ENCODE measurements at places on chromosomes 16 and 17.
A peak's percentile ranks its signal among the peaks of the same experiment; 100 is the strongest.

DNA sequence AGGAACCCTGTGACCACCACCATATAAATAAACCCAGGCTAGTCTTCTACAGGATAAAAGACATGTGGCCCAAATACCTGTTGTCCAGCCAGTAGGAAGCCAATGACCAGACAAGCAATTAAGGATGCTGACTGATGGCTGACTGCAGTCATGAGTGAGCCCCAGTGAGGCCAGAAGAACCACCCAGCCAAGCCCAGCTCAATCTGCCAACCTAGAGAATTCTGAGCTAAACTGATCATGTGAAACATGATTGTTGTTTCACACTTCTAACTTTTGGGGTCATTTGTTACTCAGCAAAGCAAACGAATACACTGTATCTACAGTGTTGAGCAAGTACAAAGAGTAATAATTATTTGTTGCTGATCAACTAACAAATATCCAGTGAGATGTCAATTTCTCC, 86.4 kb downstream of the DNAH3 start:
- DNase-seq = no peak

DNA sequence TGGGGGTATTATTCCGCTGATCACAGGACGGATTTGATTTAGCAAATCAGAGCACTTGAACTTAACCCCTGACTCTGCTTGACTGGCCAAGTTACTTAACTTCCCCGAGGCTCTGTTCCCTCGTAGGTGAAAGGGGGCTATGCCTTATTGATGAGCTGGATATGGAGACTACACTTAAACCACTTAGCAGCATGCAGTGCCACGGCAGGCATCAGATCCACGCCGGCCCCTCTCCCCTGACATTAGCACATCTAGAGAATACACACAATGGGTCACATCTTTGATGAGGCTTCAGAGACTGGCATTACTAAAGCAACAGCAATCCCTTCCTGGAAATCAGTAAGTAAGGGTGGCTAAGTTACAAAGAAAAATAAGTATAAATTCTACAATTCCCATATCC, 71.0 kb downstream of the ABCC12 start:
- DNase-seq = no peak

- DNase-seq = no peak
Measured at GRCh38 chr17:43952724-43953666, 745 bp downstream of the PYY start.

- no peak for DNase-seq
Measured at GRCh38 chr16:68083861-68084503, 1.2 kb upstream of the NFATC3 start.

DNA sequence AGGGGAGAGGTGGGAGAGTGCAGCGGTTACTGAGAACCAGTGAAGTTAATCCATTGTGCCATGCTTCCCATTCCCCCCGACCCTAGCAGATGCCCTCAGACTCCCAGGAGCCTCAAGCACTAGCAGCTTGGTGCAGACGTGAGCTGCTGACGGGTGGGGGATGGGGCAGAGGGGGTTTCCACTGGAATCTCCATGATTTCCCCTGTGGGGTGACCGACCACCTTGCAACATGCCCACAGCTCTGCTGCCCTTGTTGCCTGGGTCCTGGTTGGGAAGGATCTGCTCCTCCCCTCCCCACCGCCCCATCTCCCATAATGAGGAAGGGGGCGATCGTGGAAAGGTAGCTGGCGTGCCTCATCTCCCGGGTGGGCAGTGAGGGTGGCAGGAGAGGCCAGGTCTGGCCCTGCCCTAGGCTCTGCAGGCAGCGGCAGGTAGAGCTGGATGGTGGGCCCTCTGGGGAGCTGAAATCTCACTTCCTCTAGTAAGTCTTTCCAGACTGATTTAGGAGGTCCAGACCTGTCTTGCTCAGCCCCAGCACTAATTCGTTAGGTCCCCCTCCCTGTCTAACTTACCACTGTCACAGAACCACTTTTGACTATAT, 9.6 kb downstream of the FLOT2 start:
- no peak for DNase-seq

GRCh38 chr17:56009795-56010651, 143.3 kb upstream of the ANKFN1 start:
- no peak for DNase-seq

DNA sequence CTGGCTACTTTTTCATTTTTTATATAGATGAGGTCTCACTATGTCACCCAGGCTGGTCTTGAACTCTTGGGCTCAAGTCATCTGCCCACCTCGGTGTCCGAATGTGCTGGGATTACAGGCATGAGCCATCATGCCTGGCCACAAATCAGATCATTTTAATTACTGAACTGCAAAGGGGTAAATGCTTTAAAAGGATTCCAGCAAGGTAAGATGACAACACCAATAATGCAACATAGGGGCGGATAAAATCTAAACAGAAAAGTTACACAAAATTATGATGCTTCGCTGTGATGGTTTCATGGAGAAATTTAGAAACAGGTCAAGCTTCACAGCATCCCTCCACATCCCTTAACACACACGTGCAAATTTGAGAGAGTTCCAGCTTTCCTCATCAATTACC, 32.3 kb downstream of the AXIN1 start:
- DNase-seq = no peak

DNA sequence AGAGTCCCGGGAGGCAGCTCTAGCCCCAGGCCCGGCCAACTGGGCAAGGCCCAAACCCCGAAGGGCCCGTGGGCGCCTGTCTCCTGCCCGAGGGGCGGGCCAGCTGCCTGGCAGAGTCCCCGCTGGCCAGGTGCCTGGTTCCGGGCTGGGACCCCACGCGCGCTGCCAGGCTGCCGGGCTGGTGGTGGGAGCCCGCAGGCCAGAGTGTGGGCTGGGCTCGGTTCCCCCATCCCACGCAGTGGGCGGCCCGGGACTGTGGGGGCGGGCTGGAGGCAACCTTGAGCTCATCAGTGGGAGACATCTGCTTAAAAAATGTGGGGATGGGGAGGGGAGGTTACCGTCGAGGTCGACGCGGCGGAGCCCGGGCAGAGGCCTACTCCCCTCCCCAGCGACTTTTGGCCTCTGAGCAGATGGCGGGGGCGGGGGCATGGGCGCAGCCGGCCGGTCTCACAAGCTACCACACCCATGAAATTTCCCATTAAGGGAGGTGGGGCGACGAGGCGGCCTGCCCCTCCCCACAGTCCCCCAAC, 176.4 kb upstream of the GSE1 start:
- no peak for DNase-seq

DNA sequence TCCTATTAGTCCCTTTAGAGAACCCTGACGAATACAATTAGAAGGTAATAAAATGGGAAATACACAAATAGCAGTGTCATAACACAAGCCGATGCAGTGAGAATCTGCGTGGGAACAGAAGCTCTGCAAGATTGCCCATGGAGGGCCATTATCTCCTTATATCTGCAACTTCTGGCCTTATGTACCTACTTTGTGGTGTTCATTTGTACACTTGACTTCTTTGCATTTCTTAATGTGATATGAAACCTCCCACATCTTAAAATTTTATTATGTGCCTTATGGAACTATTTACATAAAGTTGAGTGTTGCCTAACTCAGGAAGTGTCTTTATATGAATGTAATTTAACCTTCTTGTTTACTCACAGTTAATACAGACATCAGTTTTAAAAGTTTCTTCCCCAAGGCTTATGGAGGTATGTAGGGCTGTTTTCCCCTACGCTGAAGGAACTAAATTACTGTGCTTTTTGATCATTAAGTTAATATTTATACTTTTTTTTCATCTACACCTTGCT, 10.1 kb upstream of the TANC2 start:
- no peak for DNase-seq

DNA sequence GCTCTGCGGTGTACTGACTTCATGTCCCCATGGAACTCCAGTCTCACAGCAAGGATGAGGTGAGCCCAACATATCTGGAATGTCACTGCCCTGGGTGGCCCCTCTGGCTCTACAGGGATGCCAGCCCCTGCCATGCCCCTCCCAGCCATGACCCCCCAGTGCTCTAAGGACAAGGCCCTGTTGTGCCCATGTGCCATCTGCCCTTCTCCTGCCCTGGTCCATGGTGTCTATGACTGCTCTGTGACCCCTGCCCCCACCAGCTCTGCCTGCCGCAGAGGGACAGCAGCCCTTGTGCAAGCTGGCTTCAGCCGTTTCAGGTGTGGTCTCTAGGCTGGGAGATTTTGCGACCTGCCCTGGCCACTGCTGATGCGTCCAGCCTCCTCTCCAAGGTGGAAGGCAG, 40.3 kb downstream of the TK2 start:
- DNase-seq = no peak

GRCh38 chr16:10625595-10626357, 45.4 kb upstream of the EMP2 start:
- DNase-seq = no peak

GRCh38 chr16:21626659-21627277, 25.6 kb downstream of the IGSF6 start:
- peak; percentile 21 for DNase-seq

GRCh38 chr17:68418876-68419275, 38.4 kb downstream of the WIPI1 start:
- DNase-seq = no peak

DNA sequence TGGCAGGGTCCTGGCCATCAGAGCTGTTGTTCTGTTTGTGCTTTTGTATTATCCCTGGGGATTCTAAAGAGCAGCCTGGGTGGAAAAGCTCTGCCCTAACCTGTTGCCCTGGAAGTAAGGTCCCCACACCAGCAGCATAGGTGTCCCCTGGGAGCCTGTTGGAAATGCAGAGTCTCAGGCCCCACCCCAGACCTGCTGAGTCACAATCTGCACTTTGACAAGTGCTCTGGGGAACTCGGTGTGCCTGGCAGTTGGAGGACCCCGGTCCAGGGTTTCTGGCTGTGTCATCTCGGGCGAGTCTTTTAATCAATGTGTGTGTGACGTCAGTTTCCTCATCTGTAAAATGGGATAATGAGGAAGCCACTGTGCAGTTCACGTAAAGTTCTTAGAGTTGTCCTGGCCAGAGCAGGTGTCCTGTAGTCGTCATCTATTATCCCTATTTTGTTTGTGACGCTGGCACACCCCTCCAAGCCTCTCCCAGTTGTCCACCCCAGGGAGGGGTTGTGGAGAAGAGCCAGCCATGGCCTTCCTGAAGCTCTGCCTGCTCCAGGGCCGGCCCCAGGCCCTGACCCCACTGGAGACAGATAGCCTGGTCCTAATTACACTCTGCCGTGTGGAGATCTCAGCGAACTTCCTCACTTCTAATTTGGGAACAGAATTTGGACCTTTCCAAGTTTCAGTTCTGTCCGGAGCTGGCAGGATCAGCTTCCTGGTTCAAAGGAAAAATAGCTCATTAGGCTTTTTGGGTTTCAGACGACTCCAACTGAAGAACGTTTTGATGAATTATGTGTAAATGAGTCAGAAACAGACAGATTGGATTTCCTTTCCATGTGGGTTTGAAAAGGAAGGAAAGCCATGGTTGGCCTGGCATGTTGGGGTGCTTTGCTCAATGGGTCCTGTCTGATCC, 295.7 kb upstream of the FOXF1 start:
- no peak for DNase-seq

DNA sequence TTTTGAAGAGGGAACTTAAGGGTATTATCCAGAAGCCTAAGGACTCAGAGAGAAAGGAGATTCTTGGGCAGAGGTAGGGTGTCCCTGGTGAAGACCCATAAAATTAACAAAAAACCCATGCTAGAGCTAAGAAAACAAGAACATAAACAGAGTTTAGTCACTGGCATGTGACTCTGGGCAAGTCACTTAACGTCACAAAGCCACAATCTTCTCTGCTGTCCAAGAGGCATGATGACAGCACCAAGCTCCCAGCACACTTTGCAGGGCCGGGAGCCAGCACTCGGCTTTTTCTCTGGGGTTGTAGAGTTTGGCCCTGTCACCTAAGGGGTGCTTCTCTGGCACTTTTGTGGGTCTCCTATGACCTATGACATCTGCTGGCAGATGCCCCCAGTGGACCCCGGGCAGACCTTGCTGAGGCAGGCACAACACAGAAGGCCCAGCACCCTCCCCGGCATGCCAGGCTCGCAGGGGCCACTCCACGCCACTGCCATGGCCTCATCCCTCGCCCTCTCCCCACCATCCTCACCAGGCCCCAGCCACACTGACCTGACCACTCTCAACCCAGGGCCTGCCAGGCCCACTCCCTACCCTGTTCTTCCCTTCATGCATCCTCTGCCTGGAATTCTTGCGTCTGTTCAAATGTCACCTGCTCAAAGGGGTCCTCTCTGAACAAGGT, 69.8 kb downstream of the DYNLRB2 start:
- DNase-seq = no peak

GRCh38 chr17:4566785-4567184, 6.4 kb upstream of the GGT6 start:
- no peak for DNase-seq

GRCh38 chr17:53032861-53033271, 789.9 kb upstream of the KIF2B start:
- DNase-seq = no peak

GRCh38 chr16:88685156-88686061, 898 bp downstream of the SNAI3 start:
- peak; percentile 38 for DNase-seq

- DNase-seq = no peak
Measured at GRCh38 chr16:73190688-73191659, 143.0 kb upstream of the ZFHX3 start.

DNA sequence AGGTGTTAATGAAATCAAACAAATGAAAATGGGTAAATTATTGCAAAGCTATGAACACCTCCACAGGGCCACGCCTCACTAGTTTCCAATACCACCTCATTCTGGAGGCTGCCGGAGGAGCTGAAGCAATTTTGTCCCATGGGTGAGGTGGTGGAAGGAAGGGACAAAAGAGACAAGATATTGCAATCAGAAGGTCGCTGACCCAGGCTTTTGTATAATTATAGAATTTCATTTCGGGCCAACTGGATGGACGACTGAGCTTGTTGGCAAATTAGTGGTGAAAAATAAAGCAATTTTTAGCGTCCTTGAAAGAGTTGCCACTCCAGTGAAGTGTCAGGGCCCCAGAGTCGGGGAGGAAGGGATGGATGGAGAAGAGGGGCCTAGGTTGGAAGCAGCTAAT, 147.9 kb downstream of the CYLD start:
- no peak for DNase-seq

- no peak for DNase-seq
Measured at GRCh38 chr16:52837251-52837650, 215.4 kb downstream of the CHD9NB start.

All from T-helper 2 cell (primary cell).